ENCODE measurements at places on chromosomes 1 and 21. TPM values are rescaled to one million over a fixed set of nuclear protein-coding genes. Genes with fewer than 3 reads are reported as not detected.

DNA sequence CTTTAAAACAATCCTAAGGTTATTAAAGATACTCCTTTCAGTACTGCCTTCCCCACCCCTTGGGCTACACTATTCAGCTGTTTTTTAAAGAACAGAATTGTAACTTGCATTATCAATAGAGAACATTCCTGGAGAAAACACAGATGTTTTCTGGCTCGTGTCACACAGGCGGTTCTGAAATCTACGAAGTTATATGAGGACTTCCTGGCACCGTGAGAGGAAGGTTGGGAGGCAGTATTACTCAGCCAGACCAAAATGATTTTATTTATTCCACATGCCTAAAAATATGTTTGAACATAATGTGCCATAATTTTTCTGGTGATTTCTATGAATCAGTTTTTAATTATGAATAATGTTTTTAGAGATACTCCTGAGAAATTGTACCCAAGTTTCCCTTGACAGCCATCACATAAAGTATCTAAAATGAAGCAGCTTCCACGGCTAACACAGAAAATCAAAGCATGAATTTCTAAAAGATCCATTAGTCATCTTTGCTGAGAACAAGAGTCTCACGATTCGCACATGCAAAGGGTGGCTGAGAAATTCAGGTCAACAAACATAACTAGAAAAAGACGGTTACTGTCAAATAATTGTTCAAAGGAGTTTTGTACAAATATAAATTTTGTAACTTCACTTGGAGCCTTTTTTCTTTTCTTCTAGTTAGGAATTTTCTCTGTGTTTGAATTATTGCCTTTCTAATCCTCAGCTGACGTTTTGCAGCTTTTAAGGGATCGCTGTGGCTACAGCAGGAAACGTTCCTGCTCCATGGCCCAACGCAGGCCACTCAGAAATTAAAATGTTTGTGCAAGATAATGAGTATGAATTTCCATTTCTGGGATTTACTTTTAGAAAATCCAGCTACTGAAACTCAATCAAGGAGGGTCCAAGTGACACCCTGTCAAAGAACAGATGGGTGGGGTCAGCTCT is 8.0 kb upstream of the SIM2 start:
- DNase-seq: no peak

Gene CAPZB
- total RNA-seq: 64.3 TPM

Gene GBP4
- 0.03 TPM for total RNA-seq

- no peak for DNase-seq
Measured at GRCh38 chr1:12215118-12215961, 14.5 kb upstream of the VPS13D start.

Gene OR2M3
- not detected for total RNA-seq

Gene BNIPL
- 0.11 TPM for total RNA-seq

DNA sequence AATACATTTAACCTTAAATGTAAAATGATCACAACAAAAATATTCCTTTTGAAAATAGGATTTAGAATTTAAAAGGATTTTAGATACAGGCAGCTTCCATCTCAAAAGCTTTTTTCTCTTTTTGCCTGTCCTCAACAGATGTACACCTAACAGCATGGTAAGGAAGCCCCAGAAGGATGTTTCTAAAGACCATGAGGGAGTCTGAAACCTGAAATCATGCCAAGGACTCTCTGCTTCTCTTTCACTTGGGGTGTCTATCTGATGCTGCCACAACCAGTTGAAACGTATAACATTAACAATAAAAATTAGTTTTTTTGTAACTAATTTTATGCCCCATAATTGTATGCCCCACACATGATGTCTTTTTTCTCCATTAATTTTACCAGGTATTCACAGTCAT is 5.4 kb upstream of the ZNF281 start:
- no peak for DNase-seq

- no peak for DNase-seq
Measured at GRCh38 chr1:110672753-110673108, 2.0 kb downstream of the KCNA3 start.

DNA sequence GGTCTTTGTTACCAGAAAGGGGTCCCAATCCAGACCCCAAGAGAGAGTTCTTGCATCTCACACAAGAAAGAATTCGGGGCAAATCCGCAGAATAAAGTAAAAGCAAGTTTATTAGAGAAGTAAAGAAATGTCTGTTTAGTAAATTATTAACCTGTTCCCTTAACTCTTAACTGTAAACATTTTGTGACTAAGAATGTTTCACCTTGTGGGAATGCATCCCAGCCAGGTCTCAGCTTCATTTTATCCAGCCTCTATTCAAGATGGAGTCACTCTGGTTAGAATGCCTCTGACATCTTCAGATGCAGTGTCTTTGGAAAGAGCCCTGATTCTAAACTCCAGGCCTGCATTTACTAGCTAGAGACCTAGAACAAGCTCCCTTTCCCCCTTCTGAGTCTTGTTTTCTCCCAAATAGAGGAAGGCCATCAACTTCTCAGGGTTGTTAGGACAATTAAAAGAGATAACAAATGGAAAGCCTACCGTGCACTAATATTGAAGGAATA is 4.5 kb upstream of the FABP3 start:
- no peak for DNase-seq

DNA sequence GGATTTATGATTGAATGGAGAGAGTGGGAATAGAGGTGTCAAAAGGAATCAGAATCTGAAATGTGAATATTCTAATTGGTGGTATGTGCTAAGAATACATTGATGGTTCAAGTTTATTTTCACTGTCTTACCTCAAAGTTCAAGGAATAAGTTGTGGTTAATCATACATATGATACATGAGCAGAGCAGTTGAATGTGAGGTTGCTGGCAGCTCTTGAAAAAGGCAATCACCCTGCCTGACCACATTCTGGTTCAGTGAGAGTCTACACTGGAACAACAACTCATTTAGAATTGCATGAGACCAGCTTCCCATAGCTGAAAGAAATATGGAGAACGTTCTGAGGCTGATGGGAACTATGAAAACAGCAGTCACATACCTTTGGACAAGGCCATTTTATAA is 68.3 kb upstream of the ARHGAP29 start:
- DNase-seq: no peak

GRCh38 chr1:75870951-75871350 is 61.3 kb downstream of the ASB17 start:
- DNase-seq: peak; percentile 58

DNA sequence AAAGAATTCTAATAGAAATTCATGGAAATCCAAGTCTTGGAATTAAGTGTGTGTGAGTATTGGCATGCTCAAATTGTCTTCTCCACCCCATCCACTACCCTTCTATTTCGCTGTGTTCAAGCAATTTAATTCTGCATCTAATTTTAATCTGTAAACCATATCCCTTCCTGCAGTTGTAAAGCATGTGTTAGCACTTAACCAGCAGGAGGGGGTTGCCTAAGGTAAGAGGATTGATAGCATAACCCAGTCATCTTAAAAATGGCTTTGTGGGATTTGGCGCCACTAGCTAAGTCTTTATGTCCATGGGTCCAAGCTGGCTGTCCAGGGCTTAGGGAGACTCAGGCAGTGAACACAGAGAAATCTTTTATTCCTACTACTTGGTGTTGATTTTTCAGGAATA is 210.3 kb downstream of the PTPRC start:
- no peak for DNase-seq

Gene FCRL2
- total RNA-seq: 0.03 TPM

- no peak for DNase-seq
Measured at GRCh38 chr1:189682591-189682990, 795.1 kb downstream of the BRINP3 start.

DNA sequence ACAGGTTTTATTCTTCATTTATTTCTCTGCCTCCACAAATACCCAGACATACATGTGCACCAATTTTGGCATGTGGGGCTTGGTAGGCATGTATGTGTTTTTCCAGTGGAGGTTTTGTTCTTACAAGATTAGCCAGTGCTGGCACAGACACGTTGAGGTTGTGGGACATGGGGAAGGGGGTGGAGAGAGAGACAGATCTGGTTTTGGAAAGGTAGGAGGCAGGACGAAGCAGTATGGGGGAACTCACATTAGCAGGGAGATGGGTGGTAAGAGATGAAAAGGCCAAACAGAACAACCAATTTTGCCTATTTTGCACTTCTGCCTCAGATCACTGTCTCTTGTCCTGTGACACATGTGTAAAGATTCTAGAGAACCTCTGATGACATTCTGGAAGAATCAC is 166.1 kb upstream of the HMGB4 start:
- DNase-seq: no peak

Gene TRAF5
- 12.9 TPM for total RNA-seq

GRCh38 chr21:38806153-38806941 is 618 bp downstream of the ETS2 start:
- DNase-seq: no peak

GRCh38 chr1:100494393-100495084 is 43.4 kb upstream of the GPR88 start:
- peak; percentile 11 for DNase-seq

DNA sequence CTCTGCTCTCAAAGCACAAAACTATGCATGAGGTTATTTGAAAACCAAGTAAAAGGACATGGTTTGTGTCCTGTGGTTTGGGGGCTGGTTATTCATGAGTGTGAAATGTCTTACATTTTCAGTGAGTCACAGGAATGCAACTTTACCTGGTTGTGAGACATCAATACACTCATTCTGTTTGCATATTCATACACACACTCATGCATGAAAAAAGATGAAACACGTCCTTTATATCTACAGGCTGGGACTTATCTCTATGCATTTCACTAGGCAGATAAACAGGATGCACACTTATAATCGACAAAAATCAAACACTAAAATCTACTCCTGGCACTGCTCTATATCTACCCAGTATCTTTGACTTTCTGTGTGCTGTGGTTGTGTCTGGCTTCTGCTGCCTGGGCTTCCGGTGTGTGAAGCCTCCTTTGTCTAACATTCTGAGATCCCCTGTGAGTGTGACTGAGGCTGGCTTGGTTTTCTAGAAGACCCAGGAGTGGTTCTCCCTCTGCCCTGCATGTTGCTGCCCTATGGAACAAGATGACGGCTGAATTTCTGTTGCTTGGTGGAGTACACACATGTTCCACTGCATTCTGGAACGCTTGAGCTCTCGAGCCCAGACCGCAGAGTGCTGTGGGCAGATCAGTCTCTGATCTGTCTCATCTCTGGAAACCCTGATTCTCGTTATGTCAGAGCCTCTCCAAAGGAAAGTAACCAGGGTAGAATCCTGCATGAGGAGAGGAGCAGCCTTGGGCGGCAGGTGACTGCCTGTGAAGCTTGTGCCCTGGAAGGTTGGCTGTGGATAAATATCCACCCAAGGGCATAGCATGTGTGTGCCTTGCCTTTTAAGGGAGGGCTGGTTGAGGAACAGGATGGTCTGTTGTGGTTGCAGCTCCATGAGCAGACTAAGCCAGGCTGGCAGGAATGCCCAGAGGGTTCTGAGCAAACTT is 19.7 kb upstream of the FASLG start:
- no peak for DNase-seq

DNA sequence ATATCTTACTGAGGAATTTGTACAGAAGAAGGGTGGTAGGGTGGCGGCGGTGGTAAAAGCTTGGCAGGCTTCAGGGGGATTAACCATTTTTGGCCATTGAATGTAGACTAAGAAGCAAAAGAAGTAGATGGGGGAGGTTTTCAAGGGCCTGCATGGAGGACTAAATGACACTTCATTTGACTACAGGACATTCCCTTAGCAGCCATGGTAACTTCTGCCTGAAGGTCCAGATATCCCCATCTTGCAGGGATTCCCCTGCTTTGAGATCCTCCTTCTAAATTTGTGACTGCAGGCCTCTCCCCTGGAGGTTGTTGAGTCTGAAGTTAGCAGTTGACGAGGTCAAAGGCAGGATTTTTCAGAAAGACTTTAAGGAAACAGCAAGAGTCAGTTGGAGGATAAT is 4.8 kb downstream of the VASH2 start:
- DNase-seq: no peak

DNA sequence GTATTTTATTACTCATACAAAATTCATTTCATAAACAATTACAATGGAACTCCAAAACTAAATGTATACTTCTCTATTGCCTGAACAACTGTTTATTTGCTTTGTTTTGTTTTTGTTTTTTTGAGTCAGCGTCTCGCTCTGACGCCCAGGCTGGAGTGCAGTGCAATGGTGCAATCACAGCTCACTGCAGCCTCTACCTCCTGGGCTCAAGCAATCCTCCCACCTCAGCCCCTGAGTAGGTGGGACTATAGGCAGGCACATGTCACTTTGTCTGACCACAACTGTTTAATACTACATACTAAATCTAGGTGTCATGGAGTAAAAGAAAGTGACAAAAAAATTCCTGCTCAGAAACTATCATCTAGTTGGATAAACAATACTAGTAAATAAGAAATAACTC is 49.3 kb downstream of the RAB3GAP2 start:
- DNase-seq: no peak

DNA sequence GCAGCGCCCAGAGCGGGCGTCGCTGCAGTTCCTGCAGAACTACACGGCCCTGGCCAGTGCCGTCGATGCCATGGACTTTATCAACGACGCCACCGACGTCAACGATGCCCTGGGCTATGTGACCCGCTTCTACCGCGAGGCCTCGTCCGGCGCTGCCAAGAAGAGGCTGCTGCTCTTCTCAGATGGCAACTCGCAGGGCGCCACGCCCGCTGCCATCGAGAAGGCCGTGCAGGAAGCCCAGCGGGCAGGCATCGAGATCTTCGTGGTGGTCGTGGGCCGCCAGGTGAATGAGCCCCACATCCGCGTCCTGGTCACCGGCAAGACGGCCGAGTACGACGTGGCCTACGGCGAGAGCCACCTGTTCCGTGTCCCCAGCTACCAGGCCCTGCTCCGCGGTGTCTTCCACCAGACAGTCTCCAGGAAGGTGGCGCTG is 22.0 kb downstream of the COL6A1 start:
- no peak for DNase-seq

DNA sequence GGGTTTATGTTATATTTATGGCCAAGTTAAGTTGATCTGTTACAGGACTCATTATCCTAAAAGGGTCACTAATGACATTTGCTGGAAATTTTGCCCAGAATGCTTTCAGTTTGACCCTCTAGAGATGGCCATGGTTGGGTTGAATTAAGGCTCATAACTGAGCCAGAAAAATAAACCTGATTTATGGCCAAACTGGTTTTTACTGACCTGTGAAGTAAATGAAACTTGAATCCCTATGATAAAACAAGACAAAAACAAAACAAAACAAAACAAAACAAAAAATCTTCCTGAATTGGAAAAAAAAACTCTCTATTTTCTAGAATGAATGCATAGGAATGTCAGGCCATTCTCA is 72.5 kb upstream of the CLDN14 start:
- no peak for DNase-seq

Gene DYRK3
- 26.3 TPM for total RNA-seq

Gene SLC1A7
- not detected for total RNA-seq

DNA sequence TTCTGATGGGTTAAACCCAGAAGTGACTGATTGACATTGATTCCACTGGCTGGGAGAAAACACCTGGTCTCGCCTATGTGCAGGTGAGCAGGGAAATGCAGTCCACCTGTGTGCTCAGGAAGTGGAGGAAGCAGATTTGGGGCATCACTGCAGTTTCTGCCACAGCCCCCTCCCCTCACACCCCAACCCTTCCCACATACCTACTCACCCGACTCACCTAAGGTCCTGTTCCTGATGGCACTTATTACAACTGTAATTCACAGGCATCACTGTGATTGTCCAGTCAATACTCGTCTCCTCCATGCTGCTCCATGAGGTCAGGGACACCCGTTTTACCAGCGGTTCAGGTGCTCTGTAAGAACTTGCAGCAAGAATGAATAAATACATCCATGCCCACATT is 68.5 kb downstream of the PCP4 start:
- DNase-seq: no peak

Gene FCGR2B
- 1.1 TPM for total RNA-seq

Gene SHE
- 0.03 TPM for total RNA-seq

GRCh38 chr21:38852708-38853107 is 47.0 kb downstream of the ETS2 start:
- no peak for DNase-seq

Gene FAM177B
- total RNA-seq: not detected

GRCh38 chr1:235246022-235246948 is 81.7 kb downstream of the ARID4B start:
- no peak for DNase-seq

Data from SK-MEL-5 (cell line).